ENCODE measurements at places on chromosomes 2 and 18.

DNA sequence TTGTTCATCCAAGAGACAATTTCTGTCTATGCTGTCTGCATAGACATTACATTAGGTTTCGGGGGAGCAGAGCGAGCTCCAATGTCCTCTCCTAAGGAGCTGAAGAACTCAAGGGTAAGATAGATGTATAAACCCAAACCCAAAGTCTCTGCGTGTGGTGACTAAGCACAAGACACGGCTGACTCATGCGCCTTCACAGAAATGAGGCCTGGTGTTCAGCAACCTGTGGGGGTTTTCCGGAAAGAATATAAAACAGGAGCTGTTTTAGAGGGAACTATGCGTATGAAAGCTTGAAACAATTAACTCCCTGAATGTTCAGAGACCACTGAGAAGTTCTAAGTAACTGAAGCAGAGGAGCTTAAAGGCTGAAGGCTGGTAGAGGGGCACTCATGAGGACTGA lies 154.7 kb downstream of the SOX11 start:
- no peak for DNase-seq

- no peak for DNase-seq
These were observed 135.0 kb upstream of the ARL4C start for GRCh38 chr2:234631646-234632514.

- peak; percentile 22 for DNase-seq
These were observed 251.4 kb upstream of the ZEB2 start for GRCh38 chr2:144771348-144771747.

- DNase-seq: no peak
These were observed 3.6 kb upstream of the IL1A start for GRCh38 chr2:112787729-112788393.

- peak; percentile 19 for DNase-seq
These were observed 1377.9 kb downstream of the RPIA start for GRCh38 chr2:90069290-90069894.

- DNase-seq: no peak
These were observed 95.0 kb upstream of the CCDC68 start for GRCh38 chr18:55054021-55054990.

GRCh38 chr2:25063876-25064660 lies 22.2 kb downstream of the EFR3B start:
- no peak for DNase-seq

DNA sequence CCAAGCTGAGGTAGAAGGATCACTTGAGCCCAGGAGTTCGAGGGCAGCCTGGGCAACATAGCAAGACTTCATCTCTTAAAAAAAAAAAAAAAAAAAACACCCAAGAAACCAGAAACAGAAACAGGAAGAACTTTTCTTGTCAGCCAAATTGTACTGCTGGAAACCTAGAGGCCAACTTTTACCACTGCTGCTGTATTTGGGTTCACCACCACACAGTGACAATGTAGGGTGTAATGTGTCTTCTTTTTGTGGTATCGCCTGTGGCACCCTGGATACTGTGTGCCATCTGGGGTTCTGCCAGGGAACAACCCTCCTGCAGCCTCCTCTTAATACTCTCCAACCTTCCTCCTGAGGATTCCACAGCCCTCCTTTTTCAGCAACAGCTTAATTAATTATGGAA lies 72.6 kb downstream of the STK39 start:
- DNase-seq: no peak

GRCh38 chr2:64697297-64698176 lies 43.8 kb upstream of the SERTAD2 start:
- no peak for DNase-seq

GRCh38 chr2:239498576-239498975 lies 97.8 kb upstream of the HDAC4 start:
- DNase-seq: no peak

GRCh38 chr18:36610661-36611060 lies 218.1 kb downstream of the TPGS2 start:
- no peak for DNase-seq

- DNase-seq: no peak
These were observed 9.7 kb upstream of the PNPT1 start for GRCh38 chr2:55703350-55703749.

DNA sequence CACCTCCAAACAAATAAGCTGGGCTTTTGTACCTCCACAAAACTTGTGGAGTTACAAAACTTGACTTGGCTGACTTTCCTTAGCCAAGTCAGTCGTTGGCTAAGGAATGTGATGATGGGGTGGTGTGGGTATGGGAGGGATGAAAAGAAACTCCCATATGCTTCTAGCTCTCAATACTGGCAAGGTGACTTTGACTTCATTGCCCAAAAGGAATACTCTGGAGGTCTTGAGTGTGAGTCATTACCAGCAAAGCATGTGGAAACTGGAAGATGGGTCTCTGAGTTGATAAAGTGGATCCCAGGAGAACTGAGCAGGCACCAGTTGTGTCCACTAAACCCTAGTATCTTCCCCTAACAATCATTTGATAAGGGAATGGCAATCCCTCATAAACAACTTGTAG lies 226.7 kb downstream of the GULP1 start:
- no peak for DNase-seq

- DNase-seq: no peak
These were observed 1.1 kb downstream of the FEV start for GRCh38 chr2:218983934-218984238.

GRCh38 chr2:128477891-128478290 lies 159.2 kb upstream of the HS6ST1 start:
- DNase-seq: no peak

- no peak for DNase-seq
These were observed 89.5 kb downstream of the SLC4A10 start for GRCh38 chr2:161713706-161714105.

DNA sequence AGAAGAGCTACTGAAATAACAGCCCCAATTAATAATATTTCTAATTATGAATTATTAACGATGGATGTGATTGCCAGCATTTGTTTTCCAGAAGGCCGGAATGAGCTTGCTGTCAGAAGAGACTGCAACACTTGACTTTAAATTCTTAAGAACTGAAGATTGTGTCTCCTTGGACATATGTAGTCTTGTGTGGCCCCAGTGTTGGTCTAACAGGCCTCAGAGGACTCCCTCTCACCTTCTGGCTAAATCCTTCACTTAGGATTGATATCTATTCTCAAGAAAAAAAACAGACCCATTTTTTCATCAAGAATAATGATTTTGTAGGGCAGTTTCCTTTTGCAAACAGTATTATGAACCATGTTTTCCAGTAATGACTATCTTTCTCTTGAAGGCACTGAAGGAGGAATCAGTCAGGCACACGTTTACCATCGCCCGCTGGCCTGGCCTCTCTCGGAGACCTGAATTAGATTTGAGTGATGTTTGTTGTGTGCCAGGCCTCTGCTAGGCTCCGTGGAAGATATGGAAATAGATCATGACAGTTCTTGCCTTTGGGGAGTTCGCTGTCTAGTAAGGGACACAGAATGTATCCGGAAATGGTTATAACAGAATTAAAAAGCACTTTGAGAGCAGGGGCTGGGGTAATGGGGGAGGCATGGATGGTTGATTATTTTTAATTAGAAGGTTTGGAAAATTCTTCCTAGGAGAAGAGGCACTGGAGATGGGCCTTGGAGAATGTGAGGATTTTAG lies 258.0 kb downstream of the MYCN start:
- DNase-seq: no peak

All from COR-L47 (cell line).